ENCODE measurements at places on chromosomes 12 and 14. TPM values are rescaled to one million over a fixed set of nuclear protein-coding genes. Genes with fewer than 3 reads are reported as not detected.

The ACRBP gene
- not detected for total RNA-seq

The TTC5 gene
- total RNA-seq: 17.9 TPM

The CLEC4C gene
- total RNA-seq: not detected

The MFAP5 gene
- total RNA-seq: not detected

The NDUFA12 gene
- total RNA-seq: 81.6 TPM

The PLEKHA5 gene
- total RNA-seq: 31.9 TPM

The AMDHD1 gene
- 0.45 TPM for total RNA-seq

The RND1 gene
- 0.48 TPM for total RNA-seq

The CIROP gene
- not detected for total RNA-seq

The SRSF5 gene
- 186 TPM for total RNA-seq

The PAPLN gene
- 4.2 TPM for total RNA-seq

The LRRC10 gene
- not detected for total RNA-seq

The IL31 gene
- total RNA-seq: not detected

The LRRC23 gene
- total RNA-seq: 12.7 TPM

The P2RX2 gene
- total RNA-seq: not detected

The PTPRB gene
- total RNA-seq: 0.98 TPM
